NCI-H345 (cell line): ENCODE measurements at places on chromosomes 1 and 21.

DNA sequence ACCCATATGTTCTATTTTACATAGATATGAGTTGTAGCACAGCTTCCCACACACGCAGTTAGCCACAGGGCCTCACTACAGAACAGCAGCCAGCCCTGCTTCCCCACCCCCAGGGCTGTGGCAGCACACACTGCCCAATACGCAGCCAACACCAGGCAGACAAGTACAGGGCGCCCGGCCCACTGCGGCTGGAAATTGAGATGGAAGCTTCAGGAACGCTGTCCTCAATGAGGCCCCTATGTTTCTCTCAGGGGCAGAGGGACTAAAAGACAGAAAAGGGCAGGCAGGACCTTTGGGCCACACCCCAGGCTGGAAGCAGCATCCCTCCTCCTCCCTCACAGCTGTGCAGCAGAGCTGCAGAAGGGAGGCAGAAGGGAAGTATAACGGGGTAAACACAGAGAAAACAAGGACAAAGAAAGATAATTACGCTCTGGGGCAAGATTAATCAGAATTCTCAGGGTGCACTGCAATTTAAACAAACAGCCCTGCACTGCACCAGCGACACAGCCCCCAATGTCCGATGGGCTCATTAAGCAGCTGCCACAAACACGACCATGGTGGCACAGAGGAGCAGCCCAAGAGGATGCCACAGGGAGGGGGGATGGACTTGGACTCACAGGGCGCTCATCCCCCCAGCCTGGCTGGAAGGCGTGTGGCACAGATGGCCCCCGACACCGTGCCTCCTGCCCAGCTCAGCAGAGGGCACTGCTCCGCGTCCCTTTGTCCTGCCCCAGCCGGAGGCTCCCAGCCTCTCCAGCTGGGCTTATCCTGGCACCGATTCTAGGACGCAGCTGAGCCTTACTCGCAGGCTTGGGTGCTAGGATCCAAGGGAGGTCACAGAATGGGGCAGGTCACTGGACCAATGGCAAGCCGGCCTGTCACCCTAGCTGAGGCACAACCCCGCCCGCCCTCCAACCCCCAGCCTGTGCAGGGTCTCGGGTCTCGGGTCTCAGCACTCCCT is 14.2 kb downstream of the WDR4 start:
- DNase-seq = no peak

DNA sequence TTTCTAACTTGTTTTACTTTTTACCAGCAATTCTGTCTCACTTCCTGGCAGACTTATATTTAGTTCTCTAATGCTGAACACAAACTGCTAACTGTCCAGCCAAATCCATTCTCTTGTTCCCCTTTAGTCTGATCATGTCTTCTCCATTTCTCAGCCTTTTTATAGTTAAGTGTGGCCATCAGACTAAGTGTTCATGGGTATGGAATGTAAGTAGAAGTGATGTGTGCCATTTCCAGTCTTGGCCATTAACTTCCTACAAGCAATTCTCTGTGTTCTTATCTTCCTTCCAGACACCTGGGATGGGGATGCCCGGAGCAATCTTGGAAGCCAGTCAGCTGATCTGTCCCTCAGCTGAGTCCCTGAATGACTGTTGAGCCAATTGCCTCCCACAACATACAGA is 165.8 kb downstream of the ST6GALNAC3 start:
- DNase-seq = no peak

DNA sequence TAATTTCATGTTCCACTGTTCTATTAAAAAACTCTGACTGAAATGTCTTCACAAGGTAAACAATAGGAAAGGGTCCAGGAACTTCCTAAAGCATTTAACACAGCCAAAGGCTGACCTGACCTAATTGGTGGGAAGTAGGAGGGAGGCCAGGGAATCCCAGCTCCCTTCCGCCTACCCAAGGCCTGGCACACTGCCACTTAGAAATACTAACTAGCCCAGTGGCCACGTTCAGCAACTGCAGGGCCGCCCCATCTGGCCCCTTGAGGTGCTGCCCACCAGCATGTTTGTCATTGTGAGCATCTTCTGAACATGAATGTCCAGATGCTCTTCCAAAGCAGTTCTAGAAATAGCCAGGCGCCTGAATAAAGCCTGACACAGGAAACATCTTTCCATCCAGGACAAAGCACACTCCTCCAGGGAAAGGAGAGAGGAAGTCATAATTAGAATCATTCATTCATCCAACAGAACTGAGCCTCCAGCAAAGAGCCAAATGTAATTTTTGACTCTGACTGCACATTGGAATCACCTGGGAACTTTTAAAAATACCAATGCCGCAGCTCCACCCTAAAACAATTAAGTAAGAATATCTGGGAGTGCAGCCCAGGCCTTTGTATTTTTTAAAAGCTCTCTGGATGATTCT is 44.6 kb upstream of the BCL9 start:
- DNase-seq = peak; percentile 21

DNA sequence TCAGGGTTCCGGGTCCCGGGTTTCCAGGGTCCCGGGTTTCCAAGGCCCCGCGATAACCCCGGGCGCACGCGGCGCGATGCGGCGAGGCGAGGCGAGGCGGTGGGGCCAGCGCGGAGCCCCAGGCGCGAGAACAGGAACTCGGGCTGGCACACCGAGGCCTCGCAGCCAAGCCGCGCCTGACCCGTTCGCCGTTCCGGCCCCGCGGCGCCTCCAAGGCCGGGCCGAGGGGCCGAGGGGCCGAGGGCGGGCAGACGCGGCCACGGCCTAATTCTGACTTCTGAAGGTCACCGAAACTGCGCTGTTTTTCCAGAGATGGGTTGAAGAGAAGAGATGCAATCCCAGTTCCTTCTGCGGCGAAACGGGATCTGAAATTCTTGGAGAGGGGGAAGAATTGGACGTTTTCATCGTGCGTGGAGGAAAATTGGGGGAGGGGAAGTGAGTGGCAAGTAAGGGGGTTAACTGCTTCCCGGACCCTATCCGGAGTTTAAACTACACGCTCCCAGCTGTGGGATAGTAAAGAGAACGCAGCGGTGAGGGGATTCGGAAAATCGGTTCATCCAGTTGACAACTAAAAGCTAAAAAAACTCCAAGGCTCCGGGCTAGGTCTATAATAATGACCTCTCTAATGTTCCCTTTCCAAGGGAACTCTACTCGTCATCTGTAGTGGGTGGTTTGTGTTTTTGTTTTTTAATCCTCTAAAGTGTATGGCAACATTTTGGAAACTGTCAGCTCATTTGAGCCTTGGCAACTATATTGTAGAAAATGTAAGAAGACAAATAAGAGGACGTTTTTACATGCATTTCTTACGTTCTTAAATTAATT is 8.2 kb downstream of the TBX15 start:
- no peak for DNase-seq

GRCh38 chr1:199010933-199011332 is 372.1 kb downstream of the PTPRC start:
- no peak for DNase-seq

- DNase-seq = no peak
Measured at GRCh38 chr1:1684031-1684681, 8.4 kb downstream of the SLC35E2B start.

- no peak for DNase-seq
Measured at GRCh38 chr1:101166583-101167120, 70.2 kb upstream of the S1PR1 start.

DNA sequence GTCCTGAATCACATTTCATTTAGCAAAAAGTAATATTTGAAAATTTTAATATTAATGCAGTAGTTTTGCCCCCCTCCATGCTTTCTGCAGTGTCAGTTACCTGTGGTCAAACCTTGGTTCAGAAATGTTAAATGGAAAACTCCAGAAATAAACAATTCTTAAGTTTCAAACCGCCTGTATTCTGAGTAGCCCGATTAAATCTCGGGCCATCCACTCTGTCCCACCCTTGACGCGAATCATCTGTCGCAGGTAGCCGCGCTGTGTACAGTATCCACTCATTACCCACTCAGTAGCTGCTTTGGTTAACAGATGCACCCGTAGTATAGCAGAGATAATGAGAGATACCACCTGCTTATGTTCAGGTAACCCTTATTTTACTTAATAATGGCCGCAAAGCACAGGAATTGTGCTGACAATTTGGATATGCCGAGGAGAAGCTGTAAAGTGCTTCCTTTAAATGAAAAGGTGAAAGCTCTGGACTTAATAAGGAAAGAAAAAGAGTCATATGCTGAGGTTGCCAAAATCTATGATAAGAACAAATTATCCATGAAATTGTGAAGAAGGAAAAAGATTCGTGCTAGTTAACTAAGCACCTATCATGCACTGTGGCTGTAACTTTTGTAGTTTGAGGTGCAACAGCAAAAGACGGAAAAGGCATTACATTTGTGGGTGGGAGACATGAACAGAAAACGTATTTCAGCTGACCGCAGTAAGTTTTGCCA is 889 bp upstream of the SCYL3 start:
- DNase-seq = no peak

- DNase-seq = no peak
Measured at GRCh38 chr1:224432146-224432545, 2.5 kb downstream of the WDR26 start.

DNA sequence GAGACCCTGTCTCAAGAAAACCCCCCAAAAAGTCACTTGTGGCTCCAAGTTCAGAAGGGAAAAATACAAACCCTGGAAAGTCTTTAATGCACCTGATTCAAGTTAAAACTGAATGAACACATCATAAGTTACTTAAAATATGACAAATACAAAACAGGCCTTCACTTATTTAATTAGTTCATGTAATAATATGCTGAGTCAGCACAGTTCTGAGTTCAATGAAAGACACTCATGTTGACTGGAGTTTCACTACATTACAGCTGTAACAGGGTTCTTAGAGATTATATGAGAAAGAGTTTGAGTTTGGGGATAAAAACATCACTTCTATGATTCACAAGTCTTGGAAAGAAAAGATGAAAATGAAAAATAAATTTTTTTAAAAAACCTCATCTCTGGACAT is 51.0 kb downstream of the DEGS1 start:
- no peak for DNase-seq

DNA sequence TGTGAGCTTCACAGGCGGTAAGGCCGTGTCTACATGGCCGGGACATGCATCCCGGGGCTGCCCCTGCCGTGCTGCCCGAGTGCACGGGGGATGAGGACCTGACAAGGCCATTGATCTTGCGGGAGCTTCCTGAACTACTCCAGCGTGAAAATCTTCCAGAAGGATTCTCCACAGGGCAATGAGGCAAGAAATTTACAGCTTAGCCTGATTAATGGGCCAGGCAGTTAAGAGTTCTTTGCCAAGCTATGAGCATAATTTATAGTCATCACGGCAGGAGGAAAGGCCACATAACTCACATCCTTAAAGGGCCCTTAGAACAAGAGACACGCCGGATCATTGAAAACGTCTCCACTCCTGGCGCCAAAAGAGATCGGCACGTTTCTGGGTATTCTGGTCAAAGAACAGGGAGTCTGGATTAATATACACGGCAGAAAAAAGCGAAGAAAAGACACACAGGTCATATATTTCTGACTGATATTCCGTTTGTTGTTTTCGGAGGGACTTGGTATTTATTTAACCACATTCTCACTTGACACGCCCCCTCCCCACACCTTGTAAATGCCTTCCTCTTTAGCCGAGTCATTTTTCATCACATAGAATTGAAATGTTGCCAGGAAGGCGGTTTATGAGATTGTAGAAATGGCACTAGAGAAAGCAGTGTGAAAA is 180.5 kb downstream of the DYRK1A start:
- peak; percentile 25 for DNase-seq

DNA sequence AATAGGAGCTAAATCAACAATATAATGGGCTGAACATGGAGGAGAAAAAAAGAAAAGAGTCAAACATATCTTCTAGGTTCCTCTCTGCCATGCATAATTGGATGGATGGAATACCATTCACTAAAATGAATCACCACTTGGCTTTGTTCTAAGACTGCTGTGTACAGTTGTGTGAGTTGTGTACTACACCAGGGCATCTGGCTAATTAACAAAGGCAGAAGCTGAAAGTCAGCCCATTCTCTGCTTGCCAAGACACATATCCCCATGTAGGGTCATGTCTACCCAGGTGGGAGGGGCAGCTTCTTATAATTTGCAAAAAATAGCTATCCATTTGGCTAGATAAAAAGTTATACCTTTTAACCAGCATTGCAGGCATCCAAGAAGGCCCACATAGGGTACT is 21.0 kb downstream of the JUN start:
- DNase-seq = no peak

DNA sequence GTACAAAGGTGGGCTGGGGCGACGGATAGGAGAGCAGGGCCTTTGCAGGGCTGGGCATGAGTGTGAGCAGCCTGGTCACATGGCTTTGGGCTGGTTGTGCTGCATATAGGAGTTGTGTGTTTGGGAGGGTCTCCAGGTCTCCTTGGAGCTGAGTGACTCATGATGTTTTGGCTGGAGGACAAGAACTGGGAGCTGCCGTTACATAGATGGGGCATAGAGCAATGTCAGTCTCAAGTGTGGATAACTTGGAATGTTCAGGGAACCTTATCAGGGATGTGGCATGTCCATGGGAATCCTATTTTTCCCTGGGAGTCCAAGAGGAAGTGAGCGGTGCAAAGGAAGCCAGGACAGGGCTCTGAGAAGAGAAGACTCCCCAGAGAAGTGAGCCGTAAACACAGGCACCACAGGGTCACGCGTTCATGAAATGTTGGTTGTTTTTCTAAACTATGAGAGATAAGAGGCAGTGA is 136.4 kb upstream of the KCNE2 start:
- no peak for DNase-seq

GRCh38 chr1:37602750-37603694 is 7.3 kb upstream of the GNL2 start:
- DNase-seq = peak; percentile 58

DNA sequence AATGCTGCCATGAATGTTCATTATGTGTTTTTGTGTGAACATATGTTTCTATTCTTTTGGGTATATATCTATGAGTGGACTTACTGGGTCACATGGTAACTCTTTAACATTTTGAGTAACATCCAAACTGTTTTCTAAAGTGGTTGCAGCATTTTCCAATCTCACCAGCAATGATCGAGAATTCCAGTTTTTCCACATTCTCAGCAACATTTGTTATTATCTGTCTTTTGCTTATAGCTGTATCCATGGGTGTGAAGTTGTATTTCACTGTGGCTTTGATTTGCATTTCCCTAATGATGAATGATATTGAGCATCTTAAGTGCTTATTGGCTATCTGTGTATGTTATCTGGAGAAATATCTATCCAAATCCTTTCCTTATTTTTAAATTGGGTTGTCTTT is 89.2 kb upstream of the SLFNL1 start:
- no peak for DNase-seq
